ENCODE measurements at places on chromosomes 3 and 15.

- DNase-seq = no peak
These were observed 29.5 kb upstream of the IL20RB start for GRCh38 chr3:136928240-136928639.

- DNase-seq = no peak
These were observed 275.4 kb downstream of the TIGIT start for GRCh38 chr3:114569186-114569585.

DNA sequence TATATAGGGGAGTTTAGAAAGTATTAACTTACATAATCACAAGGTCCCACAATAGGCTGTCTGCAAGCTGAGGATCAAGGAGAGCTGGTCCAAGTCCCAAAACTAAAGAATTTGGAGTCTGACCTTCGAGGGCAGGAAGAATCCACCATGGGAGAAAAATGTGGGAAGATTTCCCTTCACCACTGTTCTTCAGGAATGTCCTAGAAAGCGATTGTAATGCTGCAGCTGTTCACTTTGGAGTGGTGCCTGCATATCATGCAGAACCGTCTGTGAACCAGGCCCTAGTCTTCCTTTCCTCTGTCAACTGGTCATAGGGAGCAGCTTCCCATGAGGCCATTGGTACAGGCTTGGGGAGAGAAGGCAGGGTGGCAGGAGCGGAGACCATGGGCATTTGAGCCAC is 497.9 kb upstream of the ARPP21 start:
- DNase-seq = no peak

GRCh38 chr15:63839722-63840121 is 6.0 kb upstream of the HERC1 start:
- no peak for DNase-seq

- no peak for DNase-seq
These were observed 175.9 kb downstream of the RPLP1 start for GRCh38 chr15:69628256-69629093.

- no peak for DNase-seq
These were observed 430.3 kb downstream of the NTRK3 start for GRCh38 chr15:87826119-87826747.

- no peak for DNase-seq
These were observed 4.8 kb upstream of the NR2F2 start for GRCh38 chr15:96325541-96326327.

DNA sequence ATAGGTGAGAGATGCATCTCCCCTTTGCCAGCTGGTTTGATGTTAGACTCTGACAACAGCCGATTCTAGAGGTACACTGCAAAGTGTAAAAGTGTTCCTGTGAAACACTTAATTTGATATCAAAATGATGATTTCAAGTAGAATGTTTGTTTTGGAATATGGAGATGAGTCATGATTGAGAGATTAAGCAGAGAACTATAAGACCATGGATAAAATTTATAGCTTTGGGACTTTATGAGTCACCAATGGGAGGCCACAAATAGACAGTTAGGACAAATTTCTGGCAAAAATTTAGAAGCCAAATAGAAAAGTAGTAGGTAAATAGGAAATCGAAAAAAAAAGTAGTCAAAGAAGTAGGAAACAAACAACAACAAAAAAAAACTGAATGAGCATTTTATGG is 672.5 kb downstream of the NSUN3 start:
- no peak for DNase-seq

DNA sequence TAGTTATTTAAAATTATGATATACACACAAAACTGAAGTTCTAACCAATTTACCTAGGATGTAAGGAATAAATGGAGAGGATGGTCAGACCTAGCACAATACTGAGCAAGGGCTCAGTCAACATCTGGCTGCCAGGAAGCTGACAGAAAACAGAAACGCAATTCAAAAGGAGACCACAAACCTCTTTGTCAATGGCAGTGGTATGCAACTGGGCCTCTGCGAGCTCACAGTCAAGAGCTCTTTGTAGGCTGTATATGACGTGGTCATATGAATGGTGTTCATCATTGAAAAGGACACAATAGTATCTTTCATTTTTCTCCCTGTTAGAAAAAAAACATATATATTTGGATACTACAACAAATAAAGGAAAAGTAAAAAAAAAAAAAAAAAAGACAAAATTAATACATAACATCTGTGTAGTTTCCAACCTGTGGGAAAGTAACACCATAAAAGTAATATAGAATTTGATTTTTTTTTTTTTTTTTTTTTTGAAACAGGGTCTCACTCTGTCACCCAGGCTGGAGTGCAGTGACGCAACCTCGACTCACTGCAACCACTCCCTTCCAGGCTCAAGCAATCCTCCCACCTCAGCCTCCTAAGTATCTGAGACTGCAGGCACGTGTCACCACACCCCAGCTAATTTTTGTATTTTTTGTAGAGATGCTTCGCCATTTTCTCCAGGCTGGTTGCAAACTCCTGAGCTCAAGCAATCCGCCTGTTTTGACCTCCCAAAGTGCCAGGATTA is 37.9 kb downstream of the UBR1 start:
- no peak for DNase-seq

GRCh38 chr3:40381904-40382616 is 4.9 kb upstream of the ENTPD3 start:
- DNase-seq = no peak

- no peak for DNase-seq
These were observed 1328.9 kb downstream of the ROBO2 start for GRCh38 chr3:78368636-78369345.

DNA sequence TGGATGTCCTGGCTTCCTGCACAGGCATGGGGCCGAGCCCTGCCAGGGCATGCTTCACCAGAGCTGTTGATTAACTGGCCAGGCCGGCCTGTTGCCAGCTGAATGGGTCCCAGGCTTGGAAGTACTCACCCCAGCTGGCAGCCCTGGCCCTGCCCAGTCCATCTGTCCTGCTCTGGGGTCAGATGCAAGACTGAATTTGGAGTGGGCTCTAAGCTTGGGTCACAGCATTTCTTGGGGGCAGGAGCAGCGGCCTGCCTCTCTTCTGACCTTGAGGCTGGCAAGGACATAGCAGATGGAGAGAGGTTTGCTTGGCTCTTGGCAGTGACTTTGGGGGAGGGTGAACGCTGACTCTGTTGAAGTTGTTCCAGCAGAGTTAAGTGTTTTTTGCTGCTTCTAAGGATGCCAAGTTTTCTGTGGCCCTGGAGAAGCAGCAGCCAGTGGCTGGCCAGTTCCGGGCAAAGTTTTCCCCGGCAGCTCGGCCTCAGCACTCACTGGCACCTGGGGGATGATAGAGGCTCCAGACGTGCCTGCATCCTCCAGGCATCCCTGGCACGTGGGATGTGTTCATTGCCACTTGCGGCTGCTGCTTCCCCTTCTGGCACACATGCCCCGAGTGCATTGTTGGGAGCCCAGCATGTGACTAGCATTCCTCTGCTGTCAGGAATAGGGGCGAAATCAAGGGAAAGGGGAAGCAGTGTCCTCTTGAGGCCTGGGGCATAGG is 22.9 kb downstream of the PDIA5 start:
- DNase-seq = no peak

GRCh38 chr15:34642247-34642646 is 58.8 kb upstream of the GOLGA8B start:
- no peak for DNase-seq

- no peak for DNase-seq
These were observed 348.3 kb upstream of the TMCO5A start for GRCh38 chr15:37586011-37586583.

- no peak for DNase-seq
These were observed 142.4 kb downstream of the EPHB1 start for GRCh38 chr3:134937256-134938028.

GRCh38 chr3:177620073-177620472 is 422.8 kb upstream of the TBL1XR1 start:
- no peak for DNase-seq

DNA sequence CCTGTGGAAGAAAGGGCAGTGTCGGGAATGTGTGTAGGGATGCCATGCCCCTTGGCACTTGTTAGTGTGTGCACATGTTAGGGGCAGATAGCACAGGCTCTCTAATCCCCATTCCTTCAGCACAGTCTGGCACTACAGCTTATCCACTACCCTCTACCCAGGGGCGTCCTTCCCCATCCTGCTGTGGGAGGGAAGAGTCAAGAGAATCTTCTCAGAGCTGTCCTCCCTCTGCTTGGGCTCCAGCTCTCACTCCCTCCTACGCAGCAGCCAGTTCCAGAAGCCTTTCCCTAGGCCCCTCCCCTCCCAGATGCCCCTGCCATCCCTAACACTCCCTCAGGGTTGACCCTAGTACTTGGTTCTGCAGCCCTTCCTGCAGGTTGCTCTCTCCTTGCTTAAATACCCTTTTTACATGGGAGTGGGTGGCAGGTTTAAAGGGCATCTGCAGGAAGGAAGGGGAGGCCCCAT is 815 bp upstream of the GRM2 start:
- DNase-seq = no peak

- DNase-seq = no peak
These were observed 15.3 kb downstream of the HDAC11 start for GRCh38 chr3:13495351-13495813.

GRCh38 chr3:106881186-106881585 is 496.1 kb upstream of the CCDC54 start:
- DNase-seq = no peak

- DNase-seq = no peak
These were observed 199.8 kb downstream of the TCF12 start for GRCh38 chr15:57118013-57118799.

GRCh38 chr3:50297384-50297775 is 1.8 kb downstream of the HYAL3 start:
- DNase-seq = no peak

- no peak for DNase-seq
These were observed 164.5 kb downstream of the TBC1D5 start for GRCh38 chr3:17577796-17578520.

GRCh38 chr15:101437209-101437608 is 52.3 kb downstream of the PCSK6 start:
- no peak for DNase-seq

DNA sequence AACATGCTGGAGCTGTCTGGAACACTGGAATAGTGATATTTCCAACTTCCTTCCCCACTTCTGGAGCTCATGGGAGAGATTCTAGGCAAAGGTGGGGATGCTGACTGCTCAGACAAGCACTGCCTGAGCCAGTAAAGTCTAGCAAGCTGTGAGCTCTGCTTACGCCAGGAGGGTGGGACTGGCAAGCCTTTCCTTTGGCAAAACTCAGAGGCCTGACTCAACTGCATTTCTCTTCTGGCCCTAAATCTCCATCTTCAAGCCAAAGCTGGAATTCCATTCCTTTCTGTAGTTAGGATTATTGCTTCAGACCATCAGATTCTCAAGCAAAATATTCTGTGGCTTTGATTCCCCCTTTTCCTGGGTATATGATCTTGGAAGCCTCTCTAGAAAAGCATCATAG is 20.3 kb upstream of the EPB42 start:
- DNase-seq = no peak

GRCh38 chr3:170096342-170096741 is 58.5 kb downstream of the GPR160 start:
- DNase-seq = no peak

Measured in stimulated activated CD4-positive, alpha-beta T cell treated with anti-CD3 and anti-CD28 coated beads, TNF-alpha, amount 100 ng/mL, for 24 hours (primary cell).